ENCODE measurements at places on chromosomes 2 and 18. TPM values are rescaled to one million over a fixed set of nuclear protein-coding genes. Genes with fewer than 3 reads are reported as not detected.
A peak's percentile ranks its signal among the peaks of the same experiment; 100 is the strongest.

- no peaks in the 10 kb centered on the region for H3K27me3 ChIP-seq
- H3K27ac ChIP-seq, result no peak overlapping the region
- no peak overlapping the region for H3K4me3 ChIP-seq
- no peaks in the 10 kb centered on the region for H3K4me1 ChIP-seq
- DNase-seq, result no peak
These were observed 33.6 kb upstream of the MYCN start for GRCh38 chr2:15906778-15907177.

DNA sequence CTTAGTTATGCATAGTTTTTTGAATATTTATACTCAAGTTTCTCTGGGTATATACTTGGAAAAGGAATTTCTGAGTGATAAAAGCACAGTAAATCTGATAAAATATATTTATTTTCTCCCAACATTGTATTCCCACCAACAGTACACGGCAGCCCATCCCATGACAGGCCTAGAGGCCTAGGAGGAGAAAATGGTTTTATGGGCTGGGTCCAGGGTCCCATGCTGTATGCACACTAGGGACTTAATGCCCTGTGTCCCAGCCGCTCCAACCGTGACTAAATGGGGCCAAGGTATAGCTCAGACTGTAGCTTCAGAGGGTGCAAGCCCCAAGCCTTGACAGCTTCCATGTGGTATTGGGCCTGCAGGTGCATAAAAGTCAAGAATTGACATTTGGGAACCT lies 1007.7 kb downstream of the DSC3 start:
- H3K27me3 ChIP-seq, result no peaks in the 10 kb centered on the region
- H3K27ac ChIP-seq, result no peak overlapping the region
- H3K36me3 ChIP-seq, result no peaks in the 10 kb centered on the region
- no peaks in the 10 kb centered on the region for H3K4me1 ChIP-seq

Gene DHRS9
- total RNA-seq, result 1.1 TPM

DNA sequence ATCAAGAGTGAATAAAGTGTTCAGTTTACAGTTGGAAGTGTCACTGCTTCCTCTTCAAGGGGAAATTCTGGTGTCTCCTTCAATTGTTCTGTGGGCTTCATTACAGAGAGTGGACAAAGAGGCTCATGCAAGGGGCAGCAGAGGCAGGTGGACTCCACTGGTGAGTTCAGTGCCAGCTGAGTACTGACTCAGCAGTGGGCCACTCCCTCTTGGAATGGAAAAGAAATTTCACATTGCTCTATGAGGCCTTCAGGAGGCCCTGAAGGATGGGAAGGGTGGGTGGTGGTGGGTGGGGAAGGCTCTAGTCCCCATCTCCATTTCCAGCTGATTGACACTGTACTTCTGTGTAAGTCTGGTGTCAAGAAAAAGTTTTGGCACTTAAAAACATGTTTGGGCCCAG lies 66.4 kb downstream of the PRELID3A start:
- H3K4me1 ChIP-seq, result no peaks in the 10 kb centered on the region
- H3K36me3 ChIP-seq, result no peaks in the 10 kb centered on the region
- H3K4me3 ChIP-seq, result no peak overlapping the region
- DNase-seq, result no peak

- H3K27ac ChIP-seq, result no peak overlapping the region
- DNase-seq, result no peak
- no peak overlapping the region for H3K4me3 ChIP-seq
- H3K36me3 ChIP-seq, result no peaks in the 10 kb centered on the region
These were observed 81.4 kb upstream of the VRK2 start for GRCh38 chr2:57965219-57965618.

DNA sequence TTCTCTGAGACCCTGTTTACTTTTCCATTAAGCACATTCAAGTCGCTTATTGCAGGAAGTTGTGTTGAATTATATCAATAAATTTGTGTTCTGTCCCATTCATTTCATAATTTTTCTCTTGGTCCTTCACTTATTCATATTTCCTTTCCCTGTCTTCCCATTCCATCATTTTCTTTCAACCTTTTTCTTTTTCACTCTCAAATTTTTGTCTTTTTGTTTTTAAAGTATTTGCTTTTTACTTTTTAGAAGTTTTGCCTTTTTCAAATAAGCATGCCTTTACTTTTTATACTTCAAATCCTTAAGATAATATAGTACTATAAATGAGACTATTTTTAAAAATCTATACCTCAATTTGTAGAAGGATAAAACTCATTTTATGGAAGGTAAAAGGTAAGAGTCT lies 120.5 kb downstream of the ATL2 start:
- H3K36me3 ChIP-seq, result no peaks in the 10 kb centered on the region
- no peaks in the 10 kb centered on the region for H3K4me1 ChIP-seq

Gene NGEF
- total RNA-seq, result 3.2 TPM

DNA sequence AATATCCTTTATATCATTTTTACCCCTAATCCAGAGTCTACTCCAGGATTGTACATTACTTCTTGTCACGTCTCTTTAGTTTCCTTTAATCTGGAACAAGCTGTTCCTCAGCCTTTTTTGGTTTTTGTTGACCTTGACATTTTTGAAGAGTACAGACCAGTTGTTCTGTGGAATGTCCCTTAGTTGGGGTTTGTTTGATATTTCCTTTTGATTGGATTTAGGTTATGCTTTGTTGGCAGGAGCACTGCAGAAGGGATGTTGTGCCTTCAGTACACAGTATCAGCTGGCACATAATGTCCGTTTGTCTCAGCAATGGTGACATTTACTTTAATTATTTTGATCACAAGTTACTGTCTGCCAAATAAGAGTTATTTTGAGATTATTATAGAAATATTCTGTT lies 160.6 kb downstream of the MEIS1 start:
- H3K4me1 ChIP-seq, result no peaks in the 10 kb centered on the region
- H3K4me3 ChIP-seq, result no peak overlapping the region
- H3K36me3 ChIP-seq, result no peaks in the 10 kb centered on the region
- H3K27me3 ChIP-seq, result no peaks in the 10 kb centered on the region

Gene CD8B2
- total RNA-seq, result not detected

DNA sequence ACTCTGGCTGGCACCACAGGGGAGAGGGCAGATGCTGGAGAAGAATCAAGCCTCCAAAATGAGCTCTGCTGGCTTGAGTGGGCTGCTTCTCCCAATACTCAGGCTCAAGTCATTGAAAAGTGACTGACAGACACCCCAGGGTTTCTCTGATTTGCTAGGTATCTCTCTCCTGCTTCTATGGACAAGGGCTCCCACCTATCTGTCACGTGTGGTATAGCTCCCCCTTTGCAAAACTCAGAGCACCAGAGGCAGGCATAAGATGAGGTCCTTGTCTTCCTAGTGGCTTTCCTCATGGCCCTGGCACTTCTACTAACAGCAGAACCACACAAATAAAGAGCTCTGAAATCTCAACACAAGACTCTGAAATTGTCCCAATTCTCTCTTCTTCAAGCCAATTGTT lies 105.2 kb downstream of the GALNT14 start:
- no peak for DNase-seq
- H3K27ac ChIP-seq, result no peak overlapping the region
- H3K4me3 ChIP-seq, result no peak overlapping the region
- no peaks in the 10 kb centered on the region for H3K4me1 ChIP-seq
- H3K27me3 ChIP-seq, result peaks cover 7% of the 10 kb centered on the region

GRCh38 chr2:195026261-195026660 lies 630.8 kb upstream of the SLC39A10 start:
- DNase-seq, result peak; percentile 19
- H3K4me1 ChIP-seq, result no peaks in the 10 kb centered on the region
- H3K4me3 ChIP-seq, result no peak overlapping the region
- H3K27me3 ChIP-seq, result no peaks in the 10 kb centered on the region

Gene MCFD2
- total RNA-seq, result 196 TPM

Gene RIT2
- not detected for total RNA-seq

DNA sequence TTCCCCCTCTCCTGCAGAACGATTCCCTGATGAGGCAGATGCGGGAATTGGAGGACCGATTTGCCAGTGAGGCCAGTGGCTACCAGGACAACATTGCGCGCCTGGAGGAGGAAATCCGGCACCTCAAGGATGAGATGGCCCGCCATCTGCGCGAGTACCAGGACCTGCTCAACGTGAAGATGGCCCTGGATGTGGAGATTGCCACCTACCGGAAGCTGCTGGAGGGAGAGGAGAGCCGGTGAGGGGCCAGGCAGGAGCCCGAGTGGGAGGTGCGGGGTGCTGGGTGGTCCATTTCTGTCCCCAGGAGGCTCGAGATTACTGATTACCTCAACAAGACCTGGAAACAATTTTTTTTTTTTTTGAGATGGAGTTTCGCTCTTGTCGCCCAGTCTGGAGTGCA lies 3.1 kb downstream of the DES start:
- peaks cover 14% of the 10 kb centered on the region for H3K27me3 ChIP-seq
- H3K27ac ChIP-seq, result no peak overlapping the region
- H3K4me3 ChIP-seq, result no peak overlapping the region
- H3K4me1 ChIP-seq, result peaks cover 20% of the 10 kb centered on the region

DNA sequence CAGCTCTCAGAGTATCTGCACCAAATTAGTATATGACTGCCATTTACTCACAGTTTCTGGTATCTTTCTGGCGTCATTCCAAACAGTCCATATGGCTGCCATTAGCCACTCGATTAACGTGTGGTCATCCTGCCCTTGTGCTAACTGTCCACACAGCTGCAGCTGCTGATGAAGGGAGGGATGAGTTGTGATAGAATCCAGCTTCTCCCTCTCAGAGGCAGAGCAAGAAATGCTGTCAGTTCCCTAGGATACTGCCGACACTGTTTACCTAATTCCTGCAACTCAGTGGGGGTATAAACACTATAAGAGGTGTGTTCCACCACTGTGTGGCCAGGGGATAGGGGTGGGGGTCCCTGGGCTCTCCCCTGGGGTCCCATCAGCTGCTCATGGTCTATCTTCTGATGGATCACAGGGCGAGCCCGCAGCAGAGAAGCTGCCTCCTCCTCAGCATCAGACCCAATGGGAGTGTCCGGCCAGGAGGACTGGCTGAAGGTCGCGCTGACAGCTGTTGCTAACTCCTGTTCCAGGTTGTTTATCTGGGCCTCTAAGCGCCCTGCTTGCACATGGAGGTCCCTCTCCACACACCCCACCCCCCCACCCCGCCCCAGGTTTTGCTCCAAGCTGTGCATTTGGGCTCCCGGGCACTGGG lies 17.3 kb upstream of the KLHL23 start:
- no peaks in the 10 kb centered on the region for H3K36me3 ChIP-seq
- peak; percentile 35 for DNase-seq
- peaks cover 29% of the 10 kb centered on the region for H3K4me1 ChIP-seq
- no peaks in the 10 kb centered on the region for H3K27me3 ChIP-seq
- peak overlapping the region; percentile 8 for H3K27ac ChIP-seq
